SK-N-SH (cell line): ENCODE measurements at places on chromosomes 1 and 21.

DNA sequence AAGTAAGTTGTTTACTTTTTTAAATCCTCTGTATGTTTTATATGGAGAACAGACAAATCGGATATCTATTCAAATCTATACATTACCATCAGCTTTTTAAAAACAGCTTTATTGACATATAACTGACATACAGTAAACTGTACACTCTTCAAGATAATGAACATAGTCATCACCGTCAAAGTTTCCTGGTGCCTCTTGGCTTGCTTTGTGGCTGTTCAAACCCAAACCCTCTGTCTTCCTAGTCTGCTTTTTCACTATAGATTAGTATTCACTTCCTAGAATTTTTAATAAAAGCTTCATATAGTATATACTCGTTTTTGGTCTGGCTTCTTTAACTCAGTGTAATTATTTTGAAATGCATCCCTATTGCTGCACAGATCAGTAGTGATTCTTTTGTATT is 56.4 kb upstream of the TPTE start:
- no peak for DNase-seq

GRCh38 chr1:197356723-197357533 is 88.9 kb downstream of the CRB1 start:
- DNase-seq = peak; percentile 63

- no peak for DNase-seq
Observed at GRCh38 chr21:36499578-36500471, 19.9 kb upstream of the CLDN14 start.

DNA sequence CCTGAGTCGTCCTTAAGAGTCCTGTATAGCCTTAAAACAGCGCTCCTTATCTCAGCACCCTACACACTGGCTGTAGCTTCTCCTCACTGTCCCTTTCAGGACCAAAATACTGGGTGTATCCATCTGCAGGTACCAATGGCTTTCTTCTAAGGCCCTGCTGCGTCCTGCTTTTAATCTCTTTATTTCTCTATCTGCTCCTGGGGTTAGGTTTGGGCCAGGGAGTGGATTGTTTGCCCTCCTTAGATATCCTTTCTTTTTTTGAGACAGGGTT is 12.1 kb downstream of the IL6R start:
- DNase-seq = no peak

DNA sequence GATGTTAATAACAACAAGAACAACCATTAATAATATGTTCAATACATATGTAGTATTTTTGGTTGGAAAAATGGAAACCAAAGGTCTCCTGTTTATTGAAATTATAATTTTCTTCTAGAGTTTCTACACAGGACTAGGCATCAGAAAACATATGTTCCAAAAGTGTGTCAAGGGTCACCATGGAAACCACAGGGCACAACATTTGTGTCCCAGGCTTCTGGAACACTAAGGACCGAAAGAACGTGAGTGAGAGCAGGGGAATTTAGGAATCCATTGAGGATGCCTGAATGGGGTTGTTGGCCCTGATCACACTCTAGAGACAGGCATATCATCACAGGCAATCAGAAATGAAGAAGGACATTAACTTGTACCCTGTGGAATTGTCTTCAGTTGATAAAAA is 7.5 kb upstream of the CDC14A start:
- no peak for DNase-seq
